ENCODE measurements at places on chromosomes 5 and 9. TPM values are rescaled to one million over a fixed set of nuclear protein-coding genes. Genes with fewer than 3 reads are reported as not detected.

The EIF4E1B gene
- not detected for total RNA-seq

The ASS1 gene
- total RNA-seq = 26.6 TPM

The GABRA1 gene
- total RNA-seq = not detected

The ZNG1F gene
- total RNA-seq = 6.5 TPM

The FIBCD1 gene
- 1.1 TPM for total RNA-seq

The BTNL9 gene
- total RNA-seq = not detected

The TPD52L3 gene
- total RNA-seq = not detected

The CMYA5 gene
- not detected for total RNA-seq

The BNIP1 gene
- 19.9 TPM for total RNA-seq

The AK8 gene
- 0.46 TPM for total RNA-seq

The EGFLAM gene
- 0.31 TPM for total RNA-seq

The NUTM2F gene
- total RNA-seq = not detected

The ATP10B gene
- total RNA-seq = not detected

The ANKRD31 gene
- total RNA-seq = not detected

The SYNPO gene
- total RNA-seq = 15.4 TPM

The GTF3C5 gene
- 64.6 TPM for total RNA-seq

The GDA gene
- total RNA-seq = 0.23 TPM

The PWWP2A gene
- total RNA-seq = 13.6 TPM

The IFNK gene
- total RNA-seq = 4.3 TPM

The BAAT gene
- not detected for total RNA-seq

The CDC20B gene
- total RNA-seq = not detected

The SLC6A3 gene
- total RNA-seq = not detected

The IFNA2 gene
- total RNA-seq = not detected

The MEIKIN gene
- not detected for total RNA-seq

The PRRX2 gene
- total RNA-seq = not detected

The PAEP gene
- total RNA-seq = not detected

The MARCHF3 gene
- 2.1 TPM for total RNA-seq

The ACTBL2 gene
- 0.04 TPM for total RNA-seq

The TRIM52 gene
- 2.3 TPM for total RNA-seq

The IL11RA gene
- total RNA-seq = 1.2 TPM

The ADAMTSL2 gene
- not detected for total RNA-seq

The HRH2 gene
- total RNA-seq = not detected

The ENTREP1 gene
- total RNA-seq = 0.19 TPM

The GLRA1 gene
- not detected for total RNA-seq

All from hair follicular keratinocyte (primary cell).